Activated naive CD4-positive, alpha-beta T cell (primary cell): ENCODE measurements at places on chromosomes 1 and 21.

DNA sequence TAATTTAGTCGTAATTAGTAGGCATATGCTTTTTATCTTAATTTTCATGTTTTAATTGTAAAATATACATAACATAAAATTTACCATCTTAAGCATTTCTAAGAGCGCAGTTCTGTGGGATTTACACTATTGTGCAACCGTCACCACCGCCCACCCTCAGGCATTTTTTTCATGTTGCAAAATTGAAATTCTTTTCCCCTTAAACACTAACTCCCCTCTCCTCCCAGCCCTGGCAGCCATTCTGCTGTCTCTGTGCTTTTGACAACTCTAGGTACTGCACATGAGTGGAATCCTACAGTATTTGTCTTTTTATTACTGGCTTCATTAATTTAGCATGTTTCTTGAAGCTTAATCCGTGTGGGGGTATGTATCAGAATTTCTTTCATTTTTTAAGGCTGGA lies 7.8 kb downstream of the PIK3CD start:
- no peak for DNase-seq

DNA sequence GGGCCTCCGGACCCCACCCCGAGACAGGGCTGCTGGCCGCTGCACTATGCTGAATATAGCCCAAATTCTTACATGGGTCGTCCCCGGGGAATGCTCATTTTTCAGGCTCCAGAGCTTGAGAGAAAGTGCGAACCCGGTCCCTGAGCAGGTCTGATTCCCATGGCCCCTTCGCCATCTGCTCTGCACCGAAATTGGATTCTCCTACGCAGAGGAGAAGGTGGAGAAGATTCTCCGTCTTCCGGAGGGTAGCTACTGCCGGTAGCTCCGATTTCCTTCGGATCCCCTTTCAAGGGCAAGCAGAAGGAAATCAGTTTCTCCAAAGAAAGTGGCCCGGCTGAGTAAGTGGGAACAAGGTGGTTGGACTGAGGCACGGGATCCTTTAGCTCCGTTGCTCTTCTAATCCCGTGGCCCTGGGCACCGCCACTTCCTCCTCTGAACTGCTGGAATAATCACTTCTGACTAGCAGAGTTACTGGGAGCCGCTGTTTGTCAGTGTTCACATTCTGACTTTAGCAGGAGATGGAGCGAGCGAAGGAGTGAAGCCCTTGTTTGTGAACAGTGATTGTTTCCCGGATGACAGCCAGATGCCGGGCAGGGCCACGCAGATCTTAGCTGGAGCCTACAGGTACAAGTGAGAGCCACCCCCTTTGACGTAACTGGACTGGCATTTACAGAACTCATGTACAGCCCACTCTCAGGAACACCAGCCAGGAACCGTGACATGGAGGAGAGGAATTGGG lies 1.1 kb upstream of the ZNF496 start:
- no peak for DNase-seq

DNA sequence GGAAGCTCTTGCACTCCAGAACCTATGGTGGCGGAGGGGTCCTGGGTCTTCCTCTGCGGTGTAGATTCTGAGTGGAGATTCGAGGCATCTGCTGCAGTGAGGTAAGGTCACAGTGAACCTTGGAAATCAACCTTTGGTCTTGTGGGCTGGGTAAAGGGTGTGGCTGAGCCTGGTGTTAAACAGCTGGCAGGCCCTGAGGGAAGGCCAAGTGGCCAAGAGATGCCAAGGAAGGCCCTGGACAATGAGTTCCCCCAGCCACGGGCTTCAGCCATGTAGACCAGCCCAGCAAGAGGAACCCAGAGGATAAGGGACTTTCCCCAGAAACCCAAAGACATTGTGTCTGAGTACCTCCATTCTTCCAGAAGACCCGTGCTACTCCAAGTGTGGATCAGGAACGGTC lies 137.2 kb upstream of the ETS2 start:
- DNase-seq = no peak

DNA sequence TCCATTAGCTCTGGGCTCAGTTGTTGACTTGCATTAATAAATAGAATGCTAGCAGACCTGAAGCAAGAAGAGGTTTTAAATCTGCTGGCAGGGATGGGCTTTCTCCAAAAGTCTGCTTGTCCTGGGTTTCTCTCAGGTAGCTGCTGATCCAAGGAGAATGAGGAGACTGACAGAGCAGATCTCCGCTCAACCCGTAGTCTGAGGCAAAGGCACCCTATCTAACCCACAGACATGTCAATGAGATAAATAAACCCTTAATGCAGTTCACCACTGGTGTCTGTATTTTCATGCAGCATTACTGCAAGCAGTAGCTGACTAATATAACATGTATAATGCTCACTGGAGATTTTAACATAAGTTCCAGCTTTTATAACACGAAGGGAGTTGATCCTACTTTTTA lies 44.1 kb upstream of the RGS21 start:
- no peak for DNase-seq

- no peak for DNase-seq
Measured at GRCh38 chr1:246283771-246284410, 223.2 kb downstream of the SMYD3 start.

DNA sequence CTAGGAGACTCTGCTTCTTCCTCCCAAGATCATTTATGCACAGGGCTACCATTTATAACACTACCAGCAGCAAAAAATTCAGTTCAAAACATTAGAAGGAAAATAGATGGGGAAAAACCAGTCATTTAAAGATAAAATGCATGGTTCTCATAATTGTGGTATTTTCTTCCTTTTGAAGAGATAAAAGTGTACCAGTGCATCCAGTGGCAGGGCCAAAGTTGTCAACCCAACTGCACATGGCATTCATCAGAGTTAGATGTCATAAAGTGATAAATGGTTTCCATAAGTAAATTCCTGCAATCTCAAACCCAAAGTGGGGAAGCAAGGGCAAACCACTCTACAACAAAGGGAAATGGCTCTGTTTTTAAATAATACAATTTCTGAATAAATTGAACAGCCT lies 119.1 kb upstream of the DMRTA2 start:
- DNase-seq = no peak

DNA sequence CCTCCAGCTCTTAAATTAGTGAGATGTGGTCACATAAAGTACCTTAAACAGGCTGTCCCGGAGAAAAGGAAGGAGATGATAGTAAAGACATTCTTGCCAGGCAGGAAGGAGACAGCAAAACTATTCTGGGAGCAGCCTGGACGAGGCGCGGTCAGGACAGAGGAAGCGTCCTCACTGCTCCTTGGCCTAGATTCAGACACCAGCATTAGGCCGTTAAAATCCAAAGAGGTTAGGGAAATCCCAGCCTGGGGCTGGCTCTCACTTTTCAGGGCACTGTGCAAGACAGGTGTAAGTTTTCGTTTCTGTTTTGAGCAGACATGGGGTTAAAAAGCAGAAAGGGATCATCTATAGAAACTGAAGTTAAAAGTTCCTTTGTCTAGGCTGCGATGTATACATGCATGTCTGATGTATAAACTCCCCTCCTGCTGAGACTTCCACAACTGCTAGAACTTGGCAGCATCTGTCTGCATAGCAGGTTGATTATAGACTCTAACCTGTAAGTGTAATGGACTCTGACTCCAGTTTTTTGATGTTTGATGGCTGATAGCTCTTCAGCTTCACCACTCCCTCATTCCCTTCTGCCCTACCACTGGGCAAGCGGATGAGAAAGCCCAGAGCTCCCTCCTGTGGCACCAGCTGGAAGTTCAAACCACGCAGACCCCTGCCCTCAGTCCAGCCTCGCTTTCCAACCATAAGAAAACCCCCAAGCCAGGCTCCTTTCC lies 21.5 kb downstream of the STPG1 start:
- DNase-seq = no peak

DNA sequence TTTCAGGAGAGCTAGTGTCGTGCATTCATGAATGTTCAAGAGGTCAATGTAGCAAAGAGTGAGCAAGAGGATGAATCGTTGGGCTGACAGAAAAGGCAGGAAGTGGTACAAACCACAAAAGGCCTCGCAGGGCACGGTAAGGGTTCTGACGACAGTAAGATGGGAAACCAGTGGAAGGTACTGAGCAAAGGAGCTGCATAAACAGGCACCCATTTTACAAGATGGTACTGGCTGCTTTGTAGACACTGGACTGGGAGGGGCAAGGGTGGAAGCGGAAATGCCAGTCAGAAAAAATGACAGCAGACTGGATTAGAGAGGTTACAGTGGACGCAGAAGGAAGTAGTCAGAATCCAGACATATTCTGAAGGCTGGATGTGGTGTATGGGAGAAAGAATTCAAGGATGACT lies 123.5 kb downstream of the PTPN14 start:
- DNase-seq = no peak

DNA sequence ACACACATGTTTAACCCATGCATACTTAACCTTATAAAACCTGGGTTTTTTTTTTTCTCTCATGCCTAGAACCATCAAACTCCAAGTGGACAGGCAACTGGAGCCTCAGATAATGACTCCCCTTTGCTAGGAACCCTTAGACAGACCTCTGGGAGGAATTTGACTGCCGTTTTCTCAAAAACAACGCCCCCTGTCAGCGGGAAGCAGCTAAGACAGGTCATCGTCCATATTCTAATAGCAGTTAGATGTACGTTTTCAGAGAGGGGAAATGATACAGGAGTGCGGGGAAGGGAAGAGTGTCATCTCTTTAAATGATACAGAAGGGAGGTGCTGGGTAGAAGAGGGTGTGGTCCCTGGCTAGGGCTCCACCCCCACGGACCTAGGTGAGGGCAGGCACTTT lies 34.7 kb downstream of the LRRC3 start:
- no peak for DNase-seq

- DNase-seq = no peak
Measured at GRCh38 chr1:97869441-97869840, 51.4 kb downstream of the DPYD start.

DNA sequence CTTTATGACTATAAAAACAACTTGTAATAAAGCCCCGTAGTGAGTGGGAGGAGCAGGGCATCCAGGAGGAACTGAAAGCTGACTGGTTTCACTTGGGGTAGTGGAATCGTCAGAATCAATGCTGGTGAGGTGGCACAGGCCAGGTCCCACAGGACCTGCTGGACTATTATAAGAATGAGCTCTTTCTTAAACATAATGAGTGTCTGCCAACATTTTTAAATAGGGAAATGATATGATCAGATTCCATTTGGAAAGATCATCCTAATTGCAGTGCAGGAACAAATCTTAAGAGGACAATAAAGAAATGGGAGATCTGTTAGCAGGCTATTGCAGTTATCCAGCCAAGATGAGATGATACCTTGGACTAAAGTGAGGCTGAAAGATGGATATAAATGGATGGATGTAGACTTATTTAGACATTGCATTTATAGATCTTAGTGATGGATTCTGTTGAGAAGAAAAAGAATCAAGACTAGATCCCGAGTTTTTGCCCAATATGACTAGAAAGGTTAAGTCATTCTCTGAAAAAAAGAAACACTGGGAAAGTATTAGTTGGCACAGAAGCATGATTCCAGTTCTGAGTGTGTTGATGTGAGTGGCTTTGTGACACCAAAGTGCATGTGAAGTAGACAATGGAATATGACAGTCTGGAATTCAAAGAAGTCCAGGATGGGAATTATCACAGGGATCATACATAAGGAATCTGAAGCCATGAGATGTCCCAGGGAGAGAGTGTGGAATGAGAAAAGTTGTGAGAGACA lies 153.3 kb upstream of the SGIP1 start:
- DNase-seq = no peak

DNA sequence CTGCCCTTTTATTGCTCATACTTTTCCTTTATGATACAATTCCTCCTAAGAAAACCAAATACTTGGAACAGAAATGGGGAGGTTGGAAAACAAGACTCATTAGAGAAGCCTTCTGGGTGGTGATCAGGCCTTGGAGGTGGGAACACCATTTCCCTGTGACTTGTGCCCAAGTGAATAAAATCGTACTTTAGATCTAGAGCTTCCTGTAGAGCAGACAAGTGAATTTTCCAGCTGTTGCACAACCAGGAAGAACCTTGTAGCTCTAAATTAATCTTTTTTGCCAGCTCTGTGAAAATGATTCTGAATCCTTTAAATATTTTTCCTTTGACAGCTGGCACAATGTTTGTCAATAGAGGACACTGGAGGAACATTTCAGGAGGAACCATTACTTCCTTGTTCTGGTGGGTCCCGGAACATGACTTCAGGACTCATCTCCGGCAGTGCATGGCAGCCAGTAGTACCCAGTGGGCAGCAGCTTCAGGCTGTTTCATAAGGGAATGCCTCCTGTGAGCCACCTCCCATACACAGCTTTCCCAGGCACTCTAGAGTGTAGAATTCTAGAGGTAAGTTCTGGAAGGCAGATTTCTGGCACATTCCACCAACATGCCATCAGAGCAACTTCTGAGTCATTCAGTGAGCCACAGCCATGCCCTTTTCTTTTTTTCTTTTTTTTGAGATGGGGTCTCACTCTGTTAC lies 5.5 kb upstream of the SNAPIN start:
- no peak for DNase-seq

- DNase-seq = no peak
Measured at GRCh38 chr1:19654886-19655717, 9.6 kb upstream of the HTR6 start.

DNA sequence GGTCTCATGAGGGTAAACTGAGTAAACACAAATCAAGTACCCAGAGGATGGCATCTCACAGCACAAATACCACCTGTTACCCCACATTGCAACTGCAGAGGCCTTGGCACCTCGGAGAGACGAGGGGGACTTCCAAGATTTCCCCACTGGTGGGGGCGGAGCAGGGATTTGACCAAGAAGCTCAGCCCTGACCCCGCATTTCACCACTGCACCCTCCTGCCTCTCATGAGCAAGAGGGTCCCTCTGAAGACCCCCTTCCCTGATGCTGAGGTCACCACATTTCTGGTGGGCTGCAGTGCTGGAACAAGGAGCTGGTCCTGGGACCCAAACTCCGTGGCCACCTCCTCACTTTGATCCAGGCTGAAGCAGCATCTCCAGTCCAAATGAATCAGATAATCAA lies 342.4 kb downstream of the NPHP4 start:
- no peak for DNase-seq

GRCh38 chr1:182968151-182968741 lies 15.3 kb upstream of the SHCBP1L start:
- no peak for DNase-seq

DNA sequence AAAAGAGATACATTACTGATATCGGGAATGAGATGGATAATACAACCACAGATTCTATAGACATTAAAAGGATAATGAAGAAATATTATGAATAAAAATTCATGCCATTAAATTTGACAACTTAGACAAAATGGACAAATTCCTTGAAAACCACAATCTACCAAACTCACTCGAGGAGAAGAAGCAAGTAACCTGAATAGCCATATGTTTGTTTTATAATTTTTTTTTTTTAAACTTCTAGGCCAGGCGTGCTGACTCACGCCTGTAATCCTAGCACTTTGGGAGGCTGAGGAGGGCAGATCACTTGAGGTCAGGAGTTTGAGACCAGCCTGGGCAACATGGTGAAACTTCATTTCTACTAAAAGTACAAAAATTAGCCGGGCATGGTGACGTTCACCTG lies 327.9 kb downstream of the VAV3 start:
- DNase-seq = no peak

GRCh38 chr1:57124768-57125446 lies 159.1 kb upstream of the C8B start:
- DNase-seq = no peak

DNA sequence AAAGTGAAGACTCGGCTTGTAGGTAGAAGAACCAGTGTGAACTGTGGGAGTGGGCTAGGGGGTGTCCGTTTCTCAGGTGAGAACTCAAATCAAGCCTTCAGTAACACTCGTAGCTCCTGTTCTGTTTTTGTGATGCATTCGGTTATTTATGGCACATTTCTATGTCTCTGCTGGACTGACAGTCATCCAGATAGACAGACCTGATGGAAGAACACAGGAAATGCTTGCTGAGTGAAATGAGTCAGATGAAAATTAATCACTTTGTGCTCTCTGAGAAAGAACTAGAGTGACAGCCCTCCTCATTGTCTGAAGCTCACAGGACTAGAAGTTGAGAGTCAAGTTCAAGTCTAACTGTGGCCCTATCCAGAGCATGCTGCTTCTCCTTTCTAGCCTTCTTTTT lies 360.1 kb upstream of the PLXNA2 start:
- no peak for DNase-seq
